ENCODE measurements at places on chromosomes 2 and 18.

GRCh38 chr2:120852200-120852815 is 116.6 kb downstream of the GLI2 start:
- DNase-seq, result no peak

GRCh38 chr2:118085173-118086023 is 2.9 kb upstream of the INSIG2 start:
- no peak for DNase-seq

DNA sequence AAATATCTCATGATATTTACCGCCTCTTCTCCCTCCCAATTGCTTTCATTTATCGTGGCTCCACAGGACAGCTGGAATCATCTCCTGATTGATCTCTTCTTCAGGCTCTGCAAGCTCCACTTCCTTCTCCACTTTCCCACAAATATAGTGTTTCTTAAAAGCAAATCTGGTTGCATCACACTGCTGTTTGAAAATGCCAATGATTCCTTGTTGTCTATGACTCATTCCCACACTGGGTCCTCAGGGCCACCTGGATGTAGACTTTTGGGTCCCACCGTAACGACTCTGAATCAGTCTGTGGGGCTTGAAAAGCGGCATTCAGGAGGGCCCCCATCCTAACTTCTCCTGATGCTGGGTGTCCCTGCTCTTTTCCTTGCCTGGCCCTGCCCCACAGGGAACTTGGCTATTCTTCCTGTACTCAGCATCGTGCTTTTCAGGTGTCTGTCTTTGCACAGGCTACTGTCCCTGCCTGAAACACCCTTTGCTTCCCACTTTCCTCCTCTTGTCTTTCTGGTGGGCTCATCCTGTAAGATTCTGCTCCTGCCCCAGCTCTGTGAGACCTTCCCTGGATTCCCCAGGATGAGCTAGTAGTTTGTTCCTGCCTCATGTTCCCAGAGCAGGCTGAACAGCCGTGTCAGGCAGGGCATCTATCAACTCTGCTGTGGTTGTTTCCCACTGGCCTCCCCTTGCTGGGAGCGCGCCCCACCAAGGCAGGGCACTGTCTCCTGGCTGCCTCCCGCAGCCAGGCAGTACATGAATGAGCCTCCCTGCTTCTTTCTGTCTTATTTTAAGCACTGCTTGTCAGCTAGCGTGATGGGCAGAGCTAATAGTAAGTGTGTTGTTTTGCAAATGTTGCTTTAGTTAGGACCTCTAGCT is 111.9 kb downstream of the KCTD1 start:
- DNase-seq, result no peak

GRCh38 chr2:41602341-41602740 is 445.5 kb upstream of the PKDCC start:
- no peak for DNase-seq

DNA sequence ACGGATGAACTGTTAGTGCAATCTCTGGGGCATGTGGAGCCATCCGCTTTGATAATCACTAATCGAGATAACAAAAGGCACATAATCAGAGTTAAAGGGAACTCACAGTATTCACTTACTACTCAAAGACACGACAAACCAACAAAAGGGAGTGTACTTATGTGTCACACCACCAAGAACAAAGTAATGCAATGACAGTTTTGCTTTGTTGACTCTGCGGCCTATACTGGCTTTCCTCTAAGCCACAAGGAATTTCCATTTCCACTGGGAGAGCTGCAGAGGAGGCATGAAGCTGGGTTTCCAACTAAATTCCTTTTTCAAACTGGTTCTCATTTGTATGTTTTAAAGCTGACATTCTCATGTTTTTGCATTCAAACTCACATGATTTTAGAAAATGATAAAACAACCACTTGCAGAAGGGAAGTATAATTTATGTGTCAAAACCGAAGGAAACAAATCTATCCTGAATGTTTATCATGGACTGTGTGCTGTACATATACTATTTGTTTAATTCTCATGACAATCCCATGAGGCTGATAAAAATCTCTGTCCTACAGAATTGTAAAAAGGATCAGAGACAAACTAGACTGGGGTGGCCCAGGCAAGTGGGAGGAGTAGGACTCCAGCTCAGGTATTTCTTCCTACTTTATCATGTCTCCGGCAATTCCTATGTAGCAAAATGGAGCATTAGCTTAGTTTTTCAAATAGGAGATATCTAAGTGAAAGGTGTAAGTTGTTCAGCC is 149.6 kb upstream of the SMAD7 start:
- DNase-seq, result no peak
